ENCODE measurements at places on chromosomes 2 and 18. TPM values are rescaled to one million over a fixed set of nuclear protein-coding genes. Genes with fewer than 3 reads are reported as not detected.
A peak's percentile ranks its signal among the peaks of the same experiment; 100 is the strongest.

GRCh38 chr2:1807167-1807566 lies 62.9 kb upstream of the PXDN start:
- DNase-seq, result no peak

DNA sequence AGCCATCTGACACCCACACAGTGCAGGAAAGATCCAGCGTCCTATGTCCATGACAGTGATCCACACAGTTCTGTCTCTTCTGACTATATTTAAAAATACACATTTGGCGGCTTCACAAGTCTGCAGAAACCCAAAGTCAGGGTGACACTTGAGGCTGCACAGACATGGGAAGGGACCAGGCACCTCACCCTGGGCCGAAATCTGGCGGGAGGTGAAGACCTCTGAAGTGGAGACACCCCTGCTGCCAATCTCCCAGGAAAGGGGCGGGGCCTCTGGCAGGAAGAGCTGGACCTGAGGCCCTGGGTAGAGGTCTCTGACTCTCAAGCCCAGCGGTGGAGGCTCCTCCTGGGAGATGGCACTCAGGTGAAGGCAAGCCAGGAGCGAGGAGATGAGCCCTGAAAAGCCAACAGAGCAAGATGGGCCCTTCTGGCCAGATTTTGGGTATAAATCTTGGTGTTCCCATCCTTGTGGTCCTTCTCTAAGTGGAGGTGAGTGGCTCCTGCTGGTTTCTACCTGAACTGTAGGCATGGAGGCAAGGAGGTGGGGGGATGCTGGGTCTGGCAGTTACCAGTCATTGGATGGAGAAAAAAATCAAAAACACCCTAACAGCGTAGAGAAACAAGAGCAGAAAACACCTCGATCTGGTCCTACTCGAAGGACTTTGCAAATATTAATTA lies 248.4 kb downstream of the HDAC4 start:
- DNase-seq, result peak; percentile 48

DCDC2C gene
- total RNA-seq, result not detected

- DNase-seq, result no peak
Measured at GRCh38 chr2:80392441-80392840, 87.9 kb upstream of the LRRTM1 start.

DNA sequence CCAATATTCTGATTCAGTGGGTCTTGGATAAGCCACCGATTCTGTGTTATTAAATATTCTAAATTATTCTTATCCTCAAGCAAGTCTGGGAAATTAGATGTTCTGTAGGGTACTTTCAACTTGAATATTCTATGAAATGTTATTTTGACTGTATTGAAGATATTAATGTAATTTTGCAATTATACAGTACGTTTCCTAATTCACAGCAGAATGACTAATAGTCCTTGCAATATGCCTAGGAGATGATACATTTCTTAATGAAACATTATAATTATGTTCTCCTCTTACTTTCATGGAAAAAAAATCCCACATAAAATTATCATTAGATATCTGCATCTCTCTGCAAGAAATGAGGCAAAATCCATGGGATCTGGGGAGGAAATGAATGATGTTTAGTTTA lies 46.2 kb upstream of the PLA2R1 start:
- DNase-seq, result no peak

DNA sequence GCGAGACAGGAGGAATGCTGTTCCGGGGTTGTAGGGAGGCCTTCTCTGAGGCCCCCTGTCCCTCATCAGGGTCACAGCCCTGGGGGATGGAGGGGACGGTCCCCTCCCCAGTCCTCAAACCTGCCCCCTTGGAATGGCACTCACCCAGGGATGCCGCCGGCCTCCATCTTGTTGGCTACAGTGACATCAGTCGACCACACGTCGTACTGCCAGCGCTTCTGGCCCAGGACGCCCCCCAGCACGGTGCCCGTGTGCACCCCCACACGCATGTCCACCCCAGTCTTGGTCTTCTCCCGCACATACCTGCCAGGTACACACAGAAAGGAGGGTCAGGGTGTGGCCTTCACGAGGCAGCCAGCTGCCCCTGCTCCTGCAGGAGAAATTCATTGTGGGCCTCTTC lies 46.5 kb downstream of the CENPO start:
- no peak for DNase-seq

- DNase-seq, result no peak
Measured at GRCh38 chr2:189134485-189134884, 45.1 kb downstream of the COL5A2 start.

STK36 gene
- 60.4 TPM for total RNA-seq
